Astrocyte of the cerebellum (primary cell): ENCODE measurements at places on chromosomes 2 and 18.

- no peak for DNase-seq
Measured at GRCh38 chr2:45852450-45853150, 201.1 kb downstream of the PRKCE start.

DNA sequence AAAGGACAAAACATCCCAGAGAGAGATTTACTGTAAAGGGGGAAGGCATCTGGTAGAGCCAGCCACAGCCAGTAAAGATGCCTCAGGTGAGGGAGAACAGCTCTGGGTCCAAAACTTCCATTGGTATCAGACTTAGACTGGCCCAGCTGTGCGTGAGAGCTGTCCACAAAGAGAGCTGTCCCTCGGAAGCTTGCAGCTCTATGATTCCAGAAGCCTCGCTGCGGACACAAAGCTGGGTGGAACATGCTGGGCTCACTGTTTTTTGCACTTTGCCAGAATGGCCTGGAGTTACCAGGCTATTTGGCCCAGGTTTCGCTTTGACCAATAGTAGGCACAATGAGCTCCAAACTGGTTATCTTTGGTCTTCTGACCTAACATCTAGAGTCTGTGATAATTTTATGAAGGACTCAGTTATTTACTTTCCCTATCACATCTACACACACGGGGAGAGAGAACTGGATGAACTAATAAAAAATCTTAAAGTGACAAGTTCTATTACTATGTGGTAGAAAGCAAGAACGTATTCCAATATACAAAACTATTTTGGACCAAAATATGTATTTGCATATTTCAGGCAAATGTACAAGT is 101.9 kb downstream of the DNER start:
- DNase-seq, result no peak

DNA sequence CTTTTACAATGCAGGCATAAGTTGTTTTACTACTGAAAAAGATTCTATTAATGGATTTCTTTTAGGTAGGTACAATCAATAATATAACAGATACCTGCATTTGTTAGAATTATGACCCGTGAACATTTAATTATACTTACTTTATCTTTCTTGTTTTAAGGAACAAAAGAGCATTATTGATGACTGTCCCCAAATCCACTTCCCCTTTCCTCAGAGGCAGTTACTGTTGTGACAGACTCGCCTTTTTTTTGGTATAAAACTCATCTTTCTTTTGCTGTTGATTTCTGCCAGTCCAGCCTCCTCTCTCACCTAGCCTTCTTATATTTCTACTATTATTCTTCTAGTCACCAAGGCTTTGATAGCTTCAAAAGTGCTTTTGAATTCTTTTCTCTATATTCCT is 12.1 kb downstream of the ACTR3 start:
- DNase-seq, result no peak

DNA sequence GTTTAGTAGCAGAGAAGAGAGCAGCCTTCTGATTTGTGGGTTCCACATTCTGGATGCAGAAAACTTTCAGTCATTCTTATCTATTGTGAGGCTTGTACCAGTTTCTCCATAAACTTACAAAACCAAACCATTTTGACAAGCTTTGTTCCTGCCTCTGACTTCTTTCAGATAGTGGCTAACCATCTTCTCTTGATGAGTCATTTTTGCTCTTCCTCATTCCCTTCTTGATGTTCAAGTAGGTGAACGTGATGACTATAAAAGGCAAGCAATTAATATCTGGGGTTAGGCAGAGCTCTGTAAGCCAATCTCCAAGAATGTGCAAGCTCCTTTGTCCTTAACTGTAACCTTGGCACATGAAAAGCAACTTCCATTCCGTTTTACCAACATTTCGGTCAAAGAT is 2083.1 kb upstream of the PIK3C3 start:
- no peak for DNase-seq

GRCh38 chr2:102238039-102238756 is 51.4 kb downstream of the IL1RL2 start:
- no peak for DNase-seq

GRCh38 chr2:3575534-3576262 is 638 bp downstream of the RPS7 start:
- DNase-seq, result no peak

DNA sequence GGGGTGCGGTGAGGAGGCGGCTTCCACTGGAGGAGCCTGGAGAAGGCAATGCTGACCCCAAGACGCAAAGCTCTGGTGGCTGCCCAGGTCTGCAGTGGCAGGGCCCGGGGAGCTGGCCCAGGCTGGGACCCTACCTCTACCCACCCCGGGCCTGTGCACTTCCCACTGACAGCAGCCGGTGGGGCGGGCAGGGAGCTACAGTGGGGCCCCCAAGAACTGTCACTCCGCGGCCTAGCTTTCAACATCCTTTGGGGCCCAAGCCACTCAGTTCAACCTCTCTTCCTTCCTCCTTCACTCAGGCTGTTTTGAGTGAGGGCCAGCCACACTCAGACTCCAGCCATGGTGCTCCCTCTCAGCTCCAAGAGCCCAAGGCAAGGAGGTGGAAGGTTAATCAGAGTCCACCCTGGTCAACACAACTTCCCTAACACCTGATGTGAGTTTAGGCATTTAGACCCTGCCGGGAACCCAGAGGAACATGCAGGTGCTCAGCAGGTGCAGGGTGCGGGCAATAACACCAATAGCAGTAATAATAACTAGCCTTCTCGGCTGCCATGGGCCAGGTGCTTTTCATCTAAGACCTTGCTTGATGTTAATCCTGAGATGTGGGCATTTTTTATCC is 93.6 kb downstream of the ZFP36L2 start:
- no peak for DNase-seq

DNA sequence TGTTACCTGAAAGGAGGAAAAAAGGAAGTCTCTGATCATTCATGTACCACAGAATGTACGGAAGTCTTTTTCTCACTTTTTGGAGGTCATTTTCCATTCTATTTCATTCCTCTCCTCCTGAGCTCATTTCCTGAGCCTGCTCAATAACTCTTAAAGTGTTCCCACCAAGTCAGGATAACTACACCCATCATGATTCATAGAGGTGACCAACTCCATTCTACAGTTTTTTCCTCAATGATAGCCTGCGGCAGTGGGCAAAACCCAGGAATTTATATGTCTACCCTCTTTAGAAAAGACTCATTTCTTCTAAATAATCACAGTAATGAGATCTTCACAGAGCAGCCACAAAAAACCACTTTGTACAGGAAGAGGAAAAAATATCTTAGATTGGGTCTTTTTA is 372.5 kb downstream of the RBM43 start:
- DNase-seq, result no peak

GRCh38 chr18:48868468-48869466 is 82.0 kb downstream of the SMAD7 start:
- no peak for DNase-seq
